ENCODE measurements at places on chromosomes 12 and 14.

DNA sequence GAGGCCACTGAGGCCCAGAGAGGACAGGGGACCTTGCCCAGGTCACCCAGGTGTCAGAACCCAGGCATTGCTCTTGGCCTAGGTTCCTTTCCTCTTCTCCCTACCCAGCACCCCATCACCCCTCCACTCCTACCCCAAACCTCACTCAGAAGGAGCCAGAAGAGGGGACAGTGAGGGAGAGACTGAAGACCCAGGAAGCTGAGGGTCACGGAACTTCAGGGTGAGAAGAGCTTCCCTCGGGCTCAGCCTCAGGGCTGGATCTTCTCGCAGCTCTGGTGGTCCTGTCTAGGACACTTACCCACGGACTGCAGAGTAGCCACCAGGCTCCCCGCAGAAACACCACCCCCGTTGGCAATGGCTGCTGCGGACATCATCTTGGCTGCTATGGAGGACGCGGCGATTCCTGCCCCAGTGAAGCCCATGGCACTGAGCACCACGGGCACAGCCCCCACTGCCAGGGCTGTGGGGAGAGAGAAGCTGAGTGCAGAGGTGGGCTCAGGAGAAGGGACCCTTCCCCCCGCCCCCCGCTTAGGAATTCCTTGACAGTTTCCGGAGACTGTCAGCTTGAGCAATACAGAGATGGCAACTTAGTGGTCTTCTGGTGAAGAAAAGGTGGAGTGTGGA, 1.1 kb downstream of the IFI27L2 start:
- no peak for DNase-seq

- DNase-seq: no peak
Measured at GRCh38 chr12:65016881-65017650, 104.0 kb downstream of the WIF1 start.

DNA sequence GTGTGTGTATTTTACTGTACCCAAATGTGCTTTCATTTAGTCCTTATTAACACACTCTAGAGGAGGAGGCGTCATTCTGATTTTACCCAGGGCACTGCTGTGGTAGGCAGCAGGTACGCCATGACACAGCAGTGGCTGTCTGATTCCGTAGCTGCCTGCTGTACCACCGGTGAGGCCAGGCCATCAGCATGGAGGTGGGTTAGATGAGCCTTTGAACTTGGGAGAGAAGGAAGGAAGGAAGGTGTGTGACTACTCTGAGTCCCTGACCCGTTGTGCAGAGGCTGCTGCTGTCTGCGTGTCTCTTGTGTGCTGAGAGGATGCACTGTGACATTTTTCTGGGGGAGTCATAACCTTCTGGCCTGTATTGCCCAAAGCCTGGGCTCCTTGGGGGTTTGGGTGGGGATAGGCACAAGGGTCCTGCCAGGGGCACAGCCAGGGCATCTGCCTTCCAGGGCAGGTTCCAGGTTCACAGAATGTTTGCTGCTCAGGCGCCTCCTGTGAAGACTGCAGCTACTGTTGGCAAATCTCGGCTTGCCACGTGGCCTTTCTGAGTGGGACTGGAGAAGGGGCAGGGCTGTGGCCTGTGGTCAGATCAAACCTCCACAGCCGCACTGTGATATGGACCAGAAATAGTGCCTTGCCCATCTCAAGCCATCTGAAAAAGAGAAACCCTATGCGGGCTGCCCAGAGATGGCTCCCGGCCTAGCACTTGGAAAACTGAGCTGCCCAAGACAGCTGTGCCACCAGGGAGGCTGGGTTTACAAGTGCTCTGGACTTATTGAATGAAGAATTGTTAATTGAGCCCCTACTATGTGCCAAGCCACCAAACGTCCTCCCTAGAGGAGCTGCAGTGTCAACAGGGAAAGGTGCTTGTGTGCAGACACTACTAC, 47.1 kb downstream of the MLXIP start:
- DNase-seq: no peak

DNA sequence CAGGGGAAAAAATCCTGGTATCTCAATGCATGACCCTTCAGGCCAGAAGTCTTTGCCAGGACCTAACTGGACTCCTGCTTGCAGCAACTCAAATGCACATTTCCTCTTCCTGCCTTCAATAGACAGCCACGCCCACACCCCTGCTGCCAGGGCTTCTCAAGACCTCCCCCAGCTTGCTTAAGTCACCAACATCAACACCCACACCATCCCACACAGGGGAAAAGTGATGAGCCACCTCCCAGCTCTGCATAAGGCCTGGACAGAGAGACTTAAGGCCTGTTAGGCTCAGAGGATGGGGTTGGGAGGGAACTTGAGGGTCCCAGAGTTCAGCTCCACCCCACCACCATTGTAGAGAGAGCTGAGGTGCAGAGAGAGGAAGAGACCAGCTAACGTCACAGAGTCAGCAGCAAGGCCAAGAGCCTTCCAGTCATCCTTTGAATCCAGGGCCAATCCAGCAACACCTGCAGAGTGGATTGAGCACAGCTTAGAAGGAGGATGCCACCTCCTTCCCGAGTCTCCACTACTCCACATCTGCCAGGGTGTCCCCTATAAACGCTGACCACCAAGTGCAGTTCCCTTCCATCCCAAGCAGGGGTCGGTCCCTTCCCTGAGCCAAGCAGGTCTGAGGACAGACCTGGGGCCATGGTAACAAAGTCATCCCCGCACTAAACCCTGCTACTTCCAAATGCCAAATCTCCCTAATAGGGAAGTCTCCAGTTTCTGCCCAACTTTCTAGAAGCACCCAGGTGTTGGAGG, 50.0 kb downstream of the KDM2B start:
- DNase-seq: no peak

GRCh38 chr12:95646781-95647190, 95.5 kb upstream of the USP44 start:
- peak; percentile 93 for DNase-seq

DNA sequence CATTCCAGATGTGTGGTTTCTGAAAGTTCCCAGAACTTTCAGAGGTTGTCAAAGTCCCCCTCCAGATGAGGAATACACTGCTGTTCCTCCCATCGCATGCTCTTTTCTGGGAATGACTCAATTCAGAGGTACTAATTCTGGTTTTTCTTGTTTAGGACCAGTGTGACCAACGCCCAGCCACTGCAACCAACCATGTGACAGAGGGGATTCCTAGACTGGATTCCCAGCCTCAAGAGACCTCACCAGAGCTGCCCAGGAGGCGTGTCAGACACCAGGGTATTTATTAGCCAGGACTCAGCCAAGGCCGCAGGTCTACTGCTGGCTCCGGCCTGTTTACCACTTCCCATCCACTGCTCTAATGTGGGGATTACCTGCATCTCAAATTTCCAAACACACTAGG, 24.2 kb downstream of the TRAFD1 start:
- DNase-seq: no peak

All from AG09309 (cell line).